ENCODE measurements at places on chromosomes 3 and 15.

- DNase-seq: no peak
Measured at GRCh38 chr3:161500068-161500796, 3.6 kb downstream of the OTOL1 start.

DNA sequence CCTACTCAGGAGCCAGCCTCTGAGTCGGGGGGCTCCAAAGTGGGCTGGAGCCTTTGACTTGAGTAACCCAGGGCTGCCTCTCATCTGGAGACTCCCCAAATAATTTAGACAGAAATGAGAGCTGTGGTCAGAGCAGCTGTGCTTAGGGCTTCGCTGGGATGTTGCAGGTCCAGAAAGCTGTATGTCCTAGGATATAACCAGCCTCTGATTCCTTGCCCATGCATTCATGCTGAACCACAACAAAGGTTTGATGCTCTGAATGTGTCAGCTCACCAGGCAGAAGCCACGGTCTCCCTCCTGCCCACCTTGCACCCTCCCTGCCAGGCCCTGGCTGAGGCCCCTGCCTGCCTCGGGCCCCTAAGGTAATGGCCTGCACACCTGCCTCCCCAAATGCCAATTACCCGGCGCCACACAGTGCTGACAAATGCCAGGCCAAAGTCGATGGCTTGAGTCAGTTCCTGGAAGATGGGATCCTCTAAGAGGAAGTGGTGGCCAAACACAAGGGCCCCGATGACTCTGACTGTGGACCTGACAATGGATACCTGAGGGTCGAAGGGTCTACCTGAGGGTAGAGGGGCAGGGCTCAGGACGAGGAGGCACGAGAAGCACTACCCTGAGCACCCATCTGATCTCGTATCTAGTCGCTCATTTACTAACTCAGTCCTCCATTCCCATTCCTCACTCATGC, 21.7 kb upstream of the PARL start:
- DNase-seq: no peak

- no peak for DNase-seq
Measured at GRCh38 chr3:143793971-143794370, 54.3 kb downstream of the SLC9A9 start.

GRCh38 chr3:42473083-42473932, 29.1 kb upstream of the VIPR1 start:
- DNase-seq: no peak

DNA sequence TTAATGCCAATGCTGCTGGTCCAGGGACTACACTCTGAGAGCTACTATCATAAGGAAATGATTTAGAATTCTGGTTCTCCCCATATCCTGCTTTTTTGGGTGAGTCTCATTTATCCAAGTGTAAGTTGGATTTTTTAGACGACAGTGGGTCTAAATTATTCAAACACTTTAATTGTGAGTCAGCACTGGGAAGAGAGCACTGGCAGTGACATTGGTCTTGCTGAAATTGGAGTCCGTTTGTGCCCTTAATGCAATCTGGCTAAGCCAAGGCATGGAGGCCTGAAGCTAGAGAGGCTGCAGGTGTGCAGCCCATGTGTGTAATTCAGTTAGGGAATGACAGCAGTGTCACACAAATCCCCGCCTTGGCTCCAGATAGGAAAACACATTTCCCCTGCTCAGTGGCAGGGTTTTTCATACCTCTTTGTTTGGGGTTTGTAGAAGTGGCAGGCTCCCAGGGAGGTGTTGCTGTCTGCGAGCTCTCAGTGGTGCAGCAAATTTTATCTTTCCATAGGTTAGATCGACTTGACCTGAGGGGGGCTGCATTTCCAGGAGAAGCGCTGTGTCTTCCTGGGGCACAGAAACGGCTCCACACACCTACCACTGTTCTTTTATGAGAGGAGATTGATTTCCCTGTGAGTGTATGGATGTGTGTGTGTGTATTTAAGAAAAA, 197.7 kb downstream of the CD47 start:
- no peak for DNase-seq

DNA sequence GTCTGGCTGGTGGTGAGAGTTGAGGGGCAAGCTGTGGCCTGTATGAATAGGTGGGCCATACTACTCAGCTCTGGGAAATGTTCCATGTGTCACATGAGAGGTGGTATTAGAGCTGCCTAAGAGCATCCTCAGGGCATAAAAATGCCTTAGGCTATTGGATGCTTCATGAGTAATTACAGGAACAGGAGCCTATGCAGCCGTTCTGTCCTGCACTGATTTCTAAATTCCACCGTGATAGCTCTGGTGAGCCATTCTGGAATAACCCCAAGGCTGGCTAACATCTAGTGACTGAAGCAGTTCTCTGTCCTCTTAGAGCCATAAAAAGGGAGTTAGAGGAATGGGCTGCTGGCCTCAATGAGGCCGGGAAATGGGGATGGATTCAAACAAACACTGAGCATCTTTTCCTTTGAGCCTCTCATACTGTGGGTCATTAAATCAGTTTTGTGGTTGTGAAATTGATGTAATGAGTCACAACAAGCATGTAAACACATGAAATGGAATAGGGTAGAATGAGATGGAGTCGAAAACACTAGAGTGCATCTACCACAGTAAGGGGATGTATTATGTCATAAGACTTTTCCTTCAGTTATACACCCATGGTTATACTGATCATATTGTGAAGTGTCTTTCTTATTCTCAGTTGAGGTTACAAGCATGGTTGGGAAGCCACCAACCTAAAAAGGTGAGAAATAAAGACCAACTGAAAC, 41.0 kb downstream of the DGKG start:
- no peak for DNase-seq

DNA sequence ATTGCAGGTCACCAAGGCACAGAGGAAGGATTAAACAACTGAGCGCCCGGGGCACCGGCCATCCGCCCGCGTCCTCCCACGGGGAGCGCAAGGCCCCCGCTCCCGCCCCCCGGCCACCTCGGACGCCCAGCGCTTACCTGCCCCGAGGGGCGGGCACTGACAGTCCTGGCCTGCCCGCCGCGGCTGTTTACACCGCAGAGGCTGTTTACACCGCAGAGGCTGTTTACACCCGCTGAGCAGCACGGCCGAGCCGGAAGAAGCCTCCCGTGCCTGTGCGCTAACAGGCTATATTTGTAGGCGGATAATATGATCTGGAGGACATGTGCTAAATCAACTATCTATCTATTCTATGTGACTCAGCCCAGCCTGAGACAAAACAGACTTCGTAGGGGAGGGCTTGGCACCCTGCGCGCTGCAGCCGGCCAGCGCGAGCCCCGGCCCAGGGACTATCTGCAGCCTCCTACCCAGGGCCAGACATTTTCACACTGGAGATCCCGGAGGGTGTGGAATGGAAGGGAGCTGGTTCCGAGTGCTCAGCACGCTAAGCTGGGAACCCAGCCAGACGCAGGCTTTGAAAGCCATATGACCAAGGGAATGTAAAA, at the start of gene LRRC2:
Gene LRRC2, minus strand, starts transcription at position 263 of the 602 bp plus-strand sequence. CDS start 14,711 bp downstream, outside the sequence.
- no peak for DNase-seq

DNA sequence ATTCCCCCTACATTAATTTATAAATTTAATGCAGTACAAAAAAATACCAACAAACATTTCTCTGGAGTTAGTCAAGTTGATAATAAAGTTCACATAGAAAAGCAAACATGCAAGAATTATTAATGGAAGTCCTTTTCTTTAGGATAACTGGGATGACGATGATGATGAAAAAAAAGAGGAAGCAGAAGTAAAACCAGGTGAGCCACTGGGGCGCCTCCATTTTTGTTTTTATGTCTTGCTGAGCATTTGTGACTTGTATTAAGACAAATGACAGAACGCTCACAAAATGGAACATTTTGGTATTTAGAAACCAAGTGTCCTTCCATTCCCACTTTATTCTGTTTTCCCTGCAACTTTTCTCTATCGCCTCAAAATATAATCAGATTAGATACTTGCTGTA, 13.8 kb downstream of the EIF3J start:
- DNase-seq: no peak
